ENCODE measurements at places on chromosomes 1 and 21.

DNA sequence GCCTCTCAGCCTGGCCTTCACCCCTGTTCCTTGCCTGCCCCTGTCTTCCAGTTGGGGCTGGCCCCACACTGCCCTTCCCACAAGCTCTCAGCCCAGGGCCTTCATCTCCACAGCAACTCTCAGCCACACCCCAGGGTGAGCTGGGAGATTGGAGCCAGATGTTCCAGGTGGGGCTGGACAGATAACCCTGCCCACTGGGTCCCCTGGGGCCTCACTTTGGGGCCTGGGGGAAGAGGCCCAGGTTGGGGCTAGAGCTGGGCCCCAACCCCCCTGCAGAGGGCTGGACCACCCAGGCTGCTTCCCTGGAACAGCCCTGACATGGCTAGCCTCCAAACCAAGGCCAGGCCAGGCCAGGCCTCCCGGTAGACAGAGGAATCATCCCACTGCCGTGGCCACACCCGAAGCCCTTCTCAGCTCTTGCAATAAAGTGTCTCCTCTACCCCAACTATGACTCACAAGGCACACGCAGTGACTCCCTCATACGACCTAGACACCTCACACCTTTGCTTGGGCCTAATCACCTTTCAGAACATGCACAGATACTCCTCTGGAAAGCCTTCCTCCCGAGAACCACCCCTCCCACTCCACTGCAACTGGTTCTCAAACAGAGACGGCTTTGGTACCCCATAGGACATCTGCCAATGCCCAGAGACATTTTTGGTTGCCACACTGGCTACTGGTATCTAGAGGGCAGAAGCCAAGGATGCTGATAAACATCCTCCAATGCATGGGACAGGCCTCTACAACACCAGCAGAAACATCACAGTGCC, 22.2 kb downstream of the SLC2A1 start:
- peak overlapping the region; percentile 67 for H3K4me3 ChIP-seq
- DNase-seq, result peak; percentile 38
- H3K27ac ChIP-seq, result peak overlapping the region; percentile 78
- H3K4me1 ChIP-seq, result peaks cover 94% of the 10 kb centered on the region
- peaks cover 42% of the 10 kb centered on the region for H3K36me3 ChIP-seq

DNA sequence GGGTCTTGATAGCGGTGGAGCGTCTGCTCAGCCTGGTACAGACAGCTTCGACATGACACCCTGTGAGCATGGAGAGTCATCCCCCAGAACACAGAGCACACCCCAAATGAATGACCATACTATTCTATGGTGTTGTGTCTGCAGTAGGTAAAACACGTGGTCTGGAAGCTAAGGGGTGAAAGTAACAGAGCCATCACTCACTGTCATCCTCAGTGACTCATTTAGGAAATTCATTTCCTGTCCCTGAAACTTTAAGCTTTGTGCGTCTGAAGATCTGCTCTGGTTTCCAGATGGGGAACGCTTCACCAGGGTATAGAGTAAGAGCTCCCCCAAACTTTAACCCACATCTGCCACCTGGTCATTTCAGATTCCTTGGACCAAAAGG, 94.8 kb upstream of the DISP3 start:
- peaks cover 12% of the 10 kb centered on the region for H3K4me1 ChIP-seq
- no peak for DNase-seq
- H3K27me3 ChIP-seq, result peaks cover 18% of the 10 kb centered on the region
- H3K4me3 ChIP-seq, result no peak overlapping the region
- no peak overlapping the region for H3K27ac ChIP-seq

- no peak for DNase-seq
- H3K27me3 ChIP-seq, result no peaks in the 10 kb centered on the region
- H3K4me1 ChIP-seq, result no peaks in the 10 kb centered on the region
- no peak overlapping the region for H3K27ac ChIP-seq
- H3K4me3 ChIP-seq, result no peak overlapping the region
- no peaks in the 10 kb centered on the region for H3K36me3 ChIP-seq
Observed at GRCh38 chr1:194233069-194233468, 1046.7 kb upstream of the B3GALT2 start.

GRCh38 chr1:167467126-167467710, 51.1 kb downstream of the CD247 start:
- no peaks in the 10 kb centered on the region for H3K27me3 ChIP-seq
- H3K27ac ChIP-seq, result peak overlapping the region; percentile 75
- no peak for DNase-seq
- H3K4me3 ChIP-seq, result no peak overlapping the region
- peaks cover 49% of the 10 kb centered on the region for H3K36me3 ChIP-seq

- no peaks in the 10 kb centered on the region for H3K36me3 ChIP-seq
- H3K4me1 ChIP-seq, result no peaks in the 10 kb centered on the region
- peaks cover 15% of the 10 kb centered on the region for H3K27me3 ChIP-seq
- no peak for DNase-seq
- H3K4me3 ChIP-seq, result no peak overlapping the region
Observed at GRCh38 chr1:205466595-205467220, 10.9 kb upstream of the BLACAT1 start.

DNA sequence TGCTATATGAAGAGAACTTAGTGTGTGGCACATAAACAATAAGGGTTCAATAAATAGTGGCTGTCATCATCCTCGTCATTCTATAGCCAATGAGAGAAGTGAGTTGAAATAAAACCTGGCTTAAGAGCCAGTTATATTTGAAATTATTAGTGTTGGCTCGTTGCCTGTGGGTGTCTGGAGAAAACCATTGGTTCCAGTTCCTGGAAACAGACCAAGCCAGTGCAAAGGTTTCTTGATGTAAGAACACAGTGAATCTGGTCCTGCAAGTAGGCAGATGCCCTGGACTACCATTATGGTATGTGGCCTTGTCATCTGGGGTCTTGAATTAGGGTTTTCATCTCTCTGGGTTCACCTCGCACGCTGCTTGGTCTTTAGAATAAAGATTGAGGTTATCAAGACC, 43.3 kb downstream of the URB2 start:
- no peak overlapping the region for H3K4me3 ChIP-seq
- DNase-seq, result no peak
- H3K36me3 ChIP-seq, result no peaks in the 10 kb centered on the region
- no peak overlapping the region for H3K27ac ChIP-seq

- no peaks in the 10 kb centered on the region for H3K27me3 ChIP-seq
- no peak for DNase-seq
- no peak overlapping the region for H3K4me3 ChIP-seq
- H3K4me1 ChIP-seq, result no peaks in the 10 kb centered on the region
- H3K27ac ChIP-seq, result no peak overlapping the region
Observed at GRCh38 chr21:40689217-40689616, 157.7 kb downstream of the DSCAM start.

- no peaks in the 10 kb centered on the region for H3K36me3 ChIP-seq
- no peaks in the 10 kb centered on the region for H3K4me1 ChIP-seq
- H3K4me3 ChIP-seq, result no peak overlapping the region
- peaks cover 32% of the 10 kb centered on the region for H3K27me3 ChIP-seq
- H3K27ac ChIP-seq, result no peak overlapping the region
Observed at GRCh38 chr1:213997038-213997771, 9.4 kb downstream of the PROX1 start.

GRCh38 chr1:24695202-24695974, 49.9 kb upstream of the CLIC4 start:
- no peaks in the 10 kb centered on the region for H3K27me3 ChIP-seq
- DNase-seq, result no peak
- peak overlapping the region; percentile 9 for H3K4me3 ChIP-seq
- peaks cover 8% of the 10 kb centered on the region for H3K36me3 ChIP-seq
- H3K27ac ChIP-seq, result no peak overlapping the region

GRCh38 chr1:165187031-165188009, 169.2 kb downstream of the LMX1A start:
- H3K4me3 ChIP-seq, result no peak overlapping the region
- DNase-seq, result no peak
- no peak overlapping the region for H3K27ac ChIP-seq
- H3K4me1 ChIP-seq, result no peaks in the 10 kb centered on the region

DNA sequence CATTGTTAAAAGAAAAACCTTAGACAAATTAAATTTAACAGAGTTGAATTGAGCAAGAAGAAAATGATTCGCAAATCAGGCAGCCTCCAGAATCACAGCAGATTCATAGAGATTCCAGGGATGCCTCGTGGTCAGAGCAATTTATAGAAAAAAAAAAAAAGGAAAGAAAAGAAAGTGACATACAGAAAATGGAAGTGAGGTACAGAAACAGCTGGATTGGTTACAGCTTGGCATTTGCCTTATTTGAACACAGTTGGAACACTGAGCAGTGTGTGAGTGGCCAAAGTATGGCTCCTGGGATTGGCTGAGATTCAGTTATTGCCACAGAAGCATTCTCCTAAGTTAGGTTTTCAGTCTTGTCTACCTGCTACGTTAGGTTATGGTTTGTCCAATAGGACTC, 9.1 kb upstream of the C21orf91 start:
- no peaks in the 10 kb centered on the region for H3K27me3 ChIP-seq
- no peak overlapping the region for H3K4me3 ChIP-seq
- H3K4me1 ChIP-seq, result no peaks in the 10 kb centered on the region
- H3K36me3 ChIP-seq, result peaks cover 2% of the 10 kb centered on the region

DNA sequence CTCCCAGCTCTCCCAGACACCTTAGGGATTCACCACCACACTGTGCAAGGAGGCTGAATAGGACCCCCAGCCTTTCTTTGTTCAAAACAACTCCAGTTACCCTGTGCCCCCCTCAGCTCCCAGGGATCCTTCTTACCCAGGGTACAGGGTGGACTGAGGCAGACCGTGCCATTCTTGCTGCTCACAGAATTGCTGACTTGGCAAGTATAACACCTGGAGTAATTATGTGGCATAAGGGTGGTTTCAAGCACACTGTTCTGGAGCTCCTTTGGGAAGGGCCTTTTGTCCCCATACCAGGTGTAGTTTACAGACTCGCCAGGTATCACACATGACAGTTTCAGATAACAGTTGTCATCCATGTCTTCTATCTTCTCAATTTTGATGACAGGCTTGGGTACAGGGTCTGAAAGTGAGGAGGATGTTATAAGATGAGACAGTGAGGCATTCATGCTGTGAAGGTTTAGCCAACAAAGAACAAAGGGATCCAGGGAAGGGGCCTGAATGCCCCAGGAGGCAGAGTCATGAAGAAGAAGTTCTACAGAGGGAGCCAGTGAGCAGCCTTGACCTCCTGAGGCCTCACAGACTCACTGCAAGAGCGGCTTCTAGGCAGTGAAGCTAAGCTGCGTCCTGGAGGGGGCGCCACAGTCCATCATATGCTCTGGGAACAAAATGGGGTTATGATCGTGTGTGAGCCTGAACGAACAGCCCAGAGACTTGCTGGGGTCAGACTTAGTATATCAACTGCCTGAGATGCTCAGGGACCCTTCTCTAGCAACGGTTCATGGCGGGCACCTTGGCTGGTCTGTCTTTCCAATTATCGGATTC, 30.3 kb downstream of the CD48 start:
- peaks cover 68% of the 10 kb centered on the region for H3K36me3 ChIP-seq
- peak overlapping the region; percentile 94 for H3K27ac ChIP-seq
- no peaks in the 10 kb centered on the region for H3K27me3 ChIP-seq
- peak overlapping the region; percentile 74 for H3K4me3 ChIP-seq
- H3K4me1 ChIP-seq, result peaks cover 74% of the 10 kb centered on the region
- DNase-seq, result peak; percentile 84

DNA sequence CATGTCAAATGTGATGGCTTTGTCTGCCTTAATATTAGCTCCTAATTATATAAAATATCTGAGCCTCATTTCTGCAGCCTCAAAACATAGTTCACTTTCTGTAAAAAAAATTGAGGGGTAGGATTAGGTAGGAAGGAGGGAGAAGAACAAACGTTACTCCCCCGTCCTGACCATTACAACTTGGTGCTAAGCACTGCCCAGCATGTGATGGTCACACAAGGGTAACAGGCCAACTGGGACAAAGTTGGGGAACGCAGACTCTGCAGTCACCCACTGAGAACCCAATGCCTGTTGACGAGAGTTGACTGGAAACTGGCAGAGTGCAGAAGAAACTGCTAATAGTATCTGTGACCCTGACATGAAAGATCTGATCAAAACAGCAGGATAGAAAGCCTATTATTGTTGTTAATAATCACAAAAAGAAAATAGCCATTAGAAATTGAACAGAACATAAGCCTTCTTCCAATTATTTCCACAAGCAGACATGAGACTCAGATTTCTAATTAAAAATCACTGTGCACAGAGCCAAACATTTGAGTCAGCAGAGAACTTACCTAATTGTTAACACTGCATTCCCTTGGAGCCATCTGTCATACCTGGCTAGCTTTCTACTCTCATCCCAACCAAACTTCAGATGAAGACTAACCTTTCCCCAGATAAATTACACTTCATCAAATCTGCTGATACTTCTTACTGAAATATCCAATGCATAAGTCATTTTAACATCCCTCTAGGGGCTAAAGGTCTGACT, 5.5 kb downstream of the SORT1 start:
- no peaks in the 10 kb centered on the region for H3K4me1 ChIP-seq
- H3K27ac ChIP-seq, result no peak overlapping the region
- H3K36me3 ChIP-seq, result no peaks in the 10 kb centered on the region
- H3K4me3 ChIP-seq, result no peak overlapping the region
- peaks cover 72% of the 10 kb centered on the region for H3K27me3 ChIP-seq
- DNase-seq, result no peak

- H3K4me3 ChIP-seq, result no peak overlapping the region
- DNase-seq, result no peak
- no peaks in the 10 kb centered on the region for H3K4me1 ChIP-seq
- no peak overlapping the region for H3K27ac ChIP-seq
Observed at GRCh38 chr1:60747353-60747752, 335.0 kb upstream of the NFIA start.

- no peak for DNase-seq
- H3K4me3 ChIP-seq, result no peak overlapping the region
- H3K36me3 ChIP-seq, result no peaks in the 10 kb centered on the region
Observed at GRCh38 chr1:17465228-17465627, 25.8 kb upstream of the RCC2 start.

DNA sequence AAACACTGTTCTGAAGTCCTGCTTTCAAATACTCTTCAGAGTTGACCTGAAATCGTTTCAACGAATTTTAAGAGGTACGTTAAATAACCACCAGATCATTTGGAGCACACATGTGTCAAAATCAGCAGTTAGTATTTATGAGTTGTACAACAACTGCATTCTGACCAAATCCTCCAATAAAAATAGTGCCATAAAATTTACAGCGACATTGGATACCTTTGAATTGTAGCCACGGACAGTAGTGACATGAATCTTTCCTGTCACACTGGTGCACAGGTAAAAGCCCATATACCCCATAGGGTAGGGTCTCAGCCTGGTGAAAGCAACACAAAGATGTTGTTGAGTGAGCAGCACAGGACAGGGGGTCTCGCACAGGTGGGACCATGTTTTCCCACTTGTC, 121.5 kb downstream of the CLIC6 start:
- no peak for DNase-seq
- no peaks in the 10 kb centered on the region for H3K27me3 ChIP-seq
- H3K4me1 ChIP-seq, result no peaks in the 10 kb centered on the region
- peaks cover 30% of the 10 kb centered on the region for H3K36me3 ChIP-seq
